ENCODE measurements at places on chromosomes 7 and 10. TPM values are rescaled to one million over a fixed set of nuclear protein-coding genes. Genes with fewer than 3 reads are reported as not detected.

The PON1 gene
- total RNA-seq, result not detected

The TAS2R41 gene
- total RNA-seq, result not detected

The CLEC5A gene
- total RNA-seq, result not detected

The ACBD7 gene
- total RNA-seq, result 1.4 TPM

The CCL26 gene
- total RNA-seq, result not detected

The PLAU gene
- 46.1 TPM for total RNA-seq
